ENCODE measurements at places on chromosomes 2 and 18.

GRCh38 chr18:35495536-35496314 lies 2.0 kb downstream of the INO80C start:
- no peak for DNase-seq

GRCh38 chr2:49840428-49840975 lies 686.2 kb upstream of the FSHR start:
- DNase-seq: no peak

- DNase-seq: no peak
These were observed 784.5 kb downstream of the TSN start for GRCh38 chr2:122539920-122540319.

DNA sequence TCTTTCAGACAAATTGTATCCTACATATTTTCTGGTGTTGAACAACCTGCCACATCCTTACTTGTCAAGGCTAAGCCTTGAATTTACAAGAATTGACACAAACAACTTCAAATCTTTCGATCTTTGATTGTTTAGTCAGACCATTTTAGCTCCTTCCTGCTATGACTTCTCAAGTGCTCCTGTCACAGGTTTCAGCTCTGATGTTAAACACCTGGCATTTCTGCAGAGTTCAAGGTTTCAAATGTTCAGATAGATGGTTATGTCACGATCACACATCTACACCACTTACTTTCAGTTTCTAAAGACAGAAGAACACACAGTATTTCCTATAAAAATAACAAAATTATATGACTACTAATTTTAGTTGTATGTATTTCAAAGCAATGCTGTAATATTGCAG lies 84.0 kb downstream of the RND3 start:
- no peak for DNase-seq

GRCh38 chr2:42793334-42794270 lies 1.2 kb upstream of the HAAO start:
- no peak for DNase-seq

DNA sequence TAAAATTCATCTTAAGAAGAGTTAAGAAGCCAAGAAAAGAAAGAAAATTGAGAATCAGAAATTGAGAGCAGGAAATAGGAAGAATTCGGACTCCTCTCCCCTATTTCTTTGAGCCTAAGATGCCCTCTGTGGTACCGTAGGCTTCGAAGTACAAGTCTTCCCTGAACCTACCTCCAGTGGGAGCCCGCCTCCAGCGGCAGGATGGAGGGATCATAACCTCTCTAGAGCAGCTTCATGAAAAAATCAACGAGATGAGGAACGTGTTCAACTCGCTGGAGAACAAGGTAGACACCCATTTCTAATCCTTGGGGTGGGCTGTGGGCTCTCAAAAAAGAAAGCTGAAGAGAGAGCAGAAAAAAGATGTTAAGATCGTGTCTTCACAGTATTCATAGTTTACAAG lies 36.3 kb downstream of the ARHGEF33 start:
- no peak for DNase-seq

DNA sequence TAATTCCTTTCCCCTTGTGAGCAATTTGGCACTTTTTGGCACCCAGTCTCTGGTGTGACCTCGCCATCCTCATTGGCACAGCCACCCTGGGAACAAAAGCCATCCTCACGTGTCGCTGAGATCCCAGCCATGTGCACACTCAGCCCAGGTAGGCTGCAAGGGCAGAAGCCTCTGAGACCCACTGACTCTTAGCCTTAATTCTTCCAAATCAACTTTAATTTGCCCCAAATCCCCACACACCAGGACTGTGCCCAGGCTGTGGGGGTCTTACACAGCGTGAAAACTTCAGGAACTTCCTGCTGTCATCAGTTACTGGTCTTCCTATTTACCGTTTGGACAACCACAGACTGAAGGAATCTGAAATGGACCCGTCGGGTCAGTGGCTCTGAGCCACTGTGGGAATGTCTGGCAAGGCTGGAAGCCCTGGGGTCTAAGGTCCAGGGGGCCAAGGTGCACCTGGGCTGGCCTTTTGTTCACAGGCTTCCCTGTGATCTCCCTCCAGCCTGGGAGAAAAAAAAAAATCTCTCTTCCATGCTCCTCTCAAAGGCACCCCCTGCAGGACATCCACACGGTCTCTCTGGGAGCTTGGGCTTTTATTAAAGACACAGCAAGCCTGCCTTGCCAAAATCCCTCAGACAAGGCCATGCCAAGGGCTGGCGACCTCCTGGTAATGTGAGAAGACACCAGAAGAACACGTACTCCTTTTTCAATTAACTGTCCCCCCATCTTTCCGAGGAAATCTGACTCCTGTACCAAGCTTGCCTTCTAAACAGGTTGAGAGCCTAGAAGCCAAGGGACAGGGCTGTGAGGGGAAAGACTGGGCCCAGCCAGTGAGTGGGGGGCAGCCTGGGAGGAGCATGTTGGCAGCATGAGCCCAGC lies 42.1 kb upstream of the LAPTM4A start:
- DNase-seq: peak; percentile 80

GRCh38 chr2:203559641-203560040 lies 24.5 kb upstream of the RAPH1 start:
- DNase-seq: no peak

DNA sequence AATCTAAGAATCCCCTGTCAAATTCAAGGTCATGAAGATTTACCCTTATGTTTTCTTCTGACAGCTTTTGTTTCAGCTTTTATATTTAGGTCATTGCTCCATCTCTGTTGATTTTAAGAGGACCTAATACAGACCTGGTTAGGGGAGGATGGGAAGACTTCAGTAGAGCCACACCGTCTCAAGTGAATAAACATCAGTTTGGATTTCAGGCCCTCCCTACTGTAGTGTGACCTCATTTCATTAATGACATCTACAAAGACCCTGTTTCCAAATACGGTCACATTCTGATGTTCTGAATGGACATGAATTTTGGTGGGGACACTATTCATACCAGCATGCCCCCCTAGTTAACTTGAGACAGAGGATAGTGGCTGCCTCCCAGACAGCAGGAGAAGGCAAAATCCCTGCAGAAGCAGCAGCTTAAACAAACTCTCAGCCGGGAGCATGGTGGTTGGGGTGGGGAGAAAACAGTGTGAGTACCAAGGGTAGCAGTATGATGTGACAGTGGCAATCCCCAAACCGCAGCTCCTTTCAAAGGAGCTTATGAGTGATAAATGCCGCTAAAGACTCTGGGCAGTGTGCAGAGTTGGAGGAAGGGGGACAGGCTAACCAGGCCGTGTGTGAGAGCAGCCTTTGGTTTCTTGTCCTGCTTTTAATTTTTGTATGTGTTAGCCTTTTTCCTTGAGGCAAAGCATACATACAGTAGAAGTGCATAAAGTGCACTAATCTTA lies 65.9 kb upstream of the TNP1 start:
- no peak for DNase-seq

DNA sequence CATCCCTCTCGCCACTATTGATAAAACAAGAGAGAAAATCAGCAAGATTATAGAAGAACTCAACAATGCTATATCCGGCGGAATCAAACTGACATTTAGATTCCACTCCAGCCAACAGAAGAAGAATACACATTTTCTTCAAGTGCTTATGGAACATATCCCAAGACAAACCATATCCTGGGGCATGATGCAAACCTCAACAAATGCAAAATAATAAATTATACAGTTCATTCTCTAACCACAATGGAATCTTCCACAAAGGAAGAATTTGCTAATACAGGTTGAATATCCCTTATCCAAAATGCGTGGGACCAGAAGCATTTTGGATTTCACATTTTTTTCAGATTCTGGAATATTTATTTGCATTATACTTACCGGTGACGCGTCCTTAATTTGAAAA lies 51.4 kb upstream of the YPEL5 start:
- DNase-seq: peak; percentile 48

- no peak for DNase-seq
These were observed 439.5 kb downstream of the ZNF516 start for GRCh38 chr18:76055578-76055977.

GRCh38 chr2:71452565-71452964 lies 796 bp upstream of the DYSF start:
- DNase-seq: peak; percentile 24

- DNase-seq: no peak
These were observed 46.3 kb downstream of the PSMG2 start for GRCh38 chr18:12749121-12749520.

GRCh38 chr18:28789502-28789901 lies 612.6 kb upstream of the CDH2 start:
- no peak for DNase-seq

- DNase-seq: no peak
These were observed 301.0 kb downstream of the STK39 start for GRCh38 chr2:167946441-167946841.

DNA sequence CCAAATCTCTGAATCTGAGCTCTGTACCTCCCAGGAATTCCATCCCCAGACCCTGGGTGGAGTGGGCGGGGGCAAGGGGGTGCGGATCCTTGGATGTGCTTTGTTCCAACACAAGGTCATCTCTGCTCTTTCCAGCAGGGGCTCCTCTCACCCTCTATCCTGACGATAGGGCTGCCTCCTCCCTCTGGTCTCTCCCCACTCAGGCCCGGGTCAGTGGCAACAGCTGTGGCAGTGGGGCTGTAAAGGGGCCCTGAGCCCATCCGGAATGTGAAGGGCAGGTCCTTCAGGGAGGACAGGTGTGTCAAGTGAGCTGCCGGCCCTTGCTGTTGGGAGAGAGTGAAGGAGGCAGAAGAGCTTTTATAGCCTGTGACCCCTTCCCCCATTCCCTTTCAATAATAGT lies 167.8 kb downstream of the CELF4 start:
- DNase-seq: no peak

- DNase-seq: peak; percentile 86
These were observed 210.9 kb downstream of the DYM start for GRCh38 chr18:49249521-49249920.

- DNase-seq: no peak
These were observed 50.2 kb downstream of the CALCRL start for GRCh38 chr2:187397886-187398285.

GRCh38 chr18:45617284-45617683 lies 2.0 kb downstream of the SLC14A2 start:
- peak; percentile 89 for DNase-seq

DNA sequence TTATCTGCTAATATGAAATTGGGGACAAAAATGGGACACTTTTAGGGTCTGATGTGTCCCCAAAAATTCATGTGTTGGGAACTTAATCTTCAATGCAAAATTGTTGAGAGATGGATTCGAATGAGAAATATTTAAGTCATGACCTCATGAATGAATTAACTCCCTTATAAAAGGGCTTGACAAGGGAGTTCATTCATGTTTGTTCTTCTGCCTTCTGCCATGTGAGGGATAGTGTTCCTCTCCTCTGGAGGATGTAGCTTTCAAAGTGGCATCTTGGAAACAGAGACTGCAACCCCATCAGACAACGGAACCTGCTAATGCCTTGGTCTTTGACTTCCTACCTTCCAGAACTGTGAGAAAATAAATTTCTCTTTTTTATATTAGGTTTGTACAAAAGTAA lies 89.2 kb upstream of the LINC00305 start:
- no peak for DNase-seq

GRCh38 chr18:3162181-3162580 lies 57.6 kb downstream of the MYOM1 start:
- no peak for DNase-seq

DNA sequence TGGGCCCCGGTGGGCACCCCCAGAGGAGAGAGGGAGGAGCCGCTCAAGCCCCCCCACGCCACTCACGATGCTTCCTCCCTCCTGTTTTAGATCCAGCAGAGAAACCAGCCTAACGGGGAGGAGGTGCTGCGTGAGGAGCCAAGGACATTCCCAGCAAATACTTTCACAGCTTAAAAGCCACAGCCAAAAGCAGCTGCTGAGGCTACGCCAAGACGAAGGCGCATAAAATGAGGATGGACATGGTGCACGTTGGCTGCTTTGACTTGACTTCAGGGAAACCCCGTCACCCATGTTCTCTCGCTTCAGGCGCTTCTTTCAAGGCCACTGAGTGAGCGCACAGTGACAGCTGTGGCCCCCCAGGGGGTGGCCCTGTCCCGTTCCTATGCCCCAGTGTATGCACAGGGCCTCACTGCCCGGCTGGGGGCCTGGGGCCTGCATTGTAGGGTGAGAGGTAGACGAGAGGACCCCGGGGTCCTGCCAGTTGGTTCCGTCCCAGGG lies 72.1 kb upstream of the PXDN start:
- DNase-seq: peak; percentile 92

GRCh38 chr2:146214394-146214929 lies 1630.4 kb upstream of the ACVR2A start:
- no peak for DNase-seq

GRCh38 chr18:39721712-39722111 lies 2156.1 kb upstream of the CELF4 start:
- no peak for DNase-seq

GRCh38 chr2:46377101-46377581 lies 79.9 kb downstream of the EPAS1 start:
- DNase-seq: no peak

DNA sequence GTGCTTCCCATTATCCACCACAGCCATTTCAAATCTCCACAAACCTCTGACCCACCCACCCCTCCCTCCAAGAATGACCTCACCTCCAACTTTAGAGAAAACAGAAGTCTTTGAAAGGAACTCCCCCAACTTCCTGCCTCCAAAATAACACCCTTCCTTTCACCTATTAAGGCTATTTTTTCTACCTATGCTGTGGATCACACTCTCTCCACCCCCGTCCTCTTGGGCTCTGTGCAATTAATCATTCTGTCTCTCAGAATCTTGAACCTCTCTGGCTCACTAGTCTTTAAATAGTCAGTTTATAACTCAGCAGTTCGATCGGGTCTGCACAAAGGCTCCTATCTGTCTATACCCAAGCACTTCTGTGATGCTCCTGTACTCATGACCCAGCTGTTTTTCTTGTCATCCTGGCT lies 37.3 kb upstream of the XPO1 start:
- no peak for DNase-seq

DNA sequence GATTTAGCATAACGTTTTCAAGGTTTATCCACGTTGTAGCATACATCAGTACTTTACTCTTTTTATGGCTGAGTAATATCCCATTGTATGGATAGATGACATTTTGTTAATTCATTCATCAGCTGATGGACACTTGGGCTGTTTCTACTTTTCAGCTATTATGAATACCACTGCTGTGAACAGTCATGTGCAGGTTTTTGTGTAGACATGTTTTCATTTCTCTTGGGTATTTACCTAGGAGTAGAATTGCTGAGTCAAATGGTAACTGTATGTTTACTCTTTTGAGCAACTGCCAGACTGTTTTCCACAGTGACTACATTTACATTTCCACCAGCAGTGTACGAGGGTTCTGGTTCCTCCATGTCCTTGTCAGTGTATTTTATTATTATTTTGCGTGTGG lies 33.9 kb downstream of the COX7A2L start:
- no peak for DNase-seq

DNA sequence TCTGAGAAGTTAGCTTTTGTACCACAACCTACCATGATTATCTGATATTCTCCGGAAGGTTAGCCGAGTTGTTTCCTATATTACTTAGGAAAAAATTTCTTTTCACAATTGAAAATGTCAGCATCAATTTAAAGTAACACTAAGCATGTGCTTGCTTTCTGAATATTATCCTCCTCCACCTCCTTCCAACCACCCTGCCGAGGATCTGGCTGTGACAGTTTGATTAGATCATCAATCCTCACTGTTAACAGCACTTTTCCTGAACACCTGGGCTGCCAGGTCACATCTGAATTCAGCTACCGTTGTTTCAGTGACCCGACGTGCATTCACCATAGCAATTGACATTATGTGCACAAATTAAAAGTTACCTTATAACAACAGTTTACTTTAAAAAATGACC lies 207.0 kb downstream of the ZNF407 start:
- DNase-seq: no peak

GRCh38 chr2:121505005-121505404 lies 25.7 kb upstream of the RNU4ATAC start:
- peak; percentile 95 for DNase-seq
